SHP77 (cell line): ENCODE measurements at places on chromosomes 5 and 9.

DNA sequence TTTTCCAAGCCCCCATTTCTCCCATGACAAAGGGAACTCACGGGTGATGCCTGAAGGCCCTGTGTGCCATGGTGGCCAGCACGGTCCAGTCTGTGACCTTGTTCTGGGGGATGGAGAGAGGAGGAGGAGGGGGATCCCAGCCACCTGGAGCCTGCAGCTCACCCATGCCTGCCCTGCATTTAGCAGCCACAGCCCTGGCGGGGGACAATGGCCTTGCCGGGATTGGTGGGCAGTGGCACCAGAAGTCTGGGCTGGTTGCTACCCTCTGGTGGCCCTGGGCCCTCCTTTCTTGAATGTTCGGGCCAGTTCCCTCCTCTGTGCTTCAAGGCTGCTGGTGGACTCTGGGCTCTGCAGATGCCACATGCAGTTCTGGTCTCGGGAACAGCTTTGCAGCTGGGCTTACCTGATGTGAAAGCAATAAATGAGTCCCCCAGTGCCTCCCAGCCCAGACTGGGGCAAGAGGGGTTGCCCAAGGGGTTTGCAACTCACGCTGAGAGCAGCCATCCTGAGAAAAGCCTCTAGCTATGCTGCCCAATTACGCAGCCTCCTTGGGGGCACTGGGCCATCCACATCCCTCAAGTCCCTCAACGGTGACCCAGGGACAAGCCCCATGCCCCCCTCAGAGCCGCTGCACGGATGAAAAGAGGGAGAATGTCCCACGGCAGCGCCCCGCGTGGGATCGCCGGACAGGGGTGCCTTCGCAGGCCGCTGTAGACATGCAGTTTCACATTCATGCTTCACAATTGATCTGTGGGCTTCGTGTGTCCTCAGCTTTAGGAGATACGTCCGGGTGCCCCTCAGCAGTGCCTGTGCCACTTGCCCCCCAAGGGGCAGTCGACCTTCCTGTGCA, 49.2 kb upstream of the FCN1 start:
- no peak for DNase-seq

GRCh38 chr5:140035881-140036280, 7.2 kb downstream of the NRG2 start:
- DNase-seq: no peak

DNA sequence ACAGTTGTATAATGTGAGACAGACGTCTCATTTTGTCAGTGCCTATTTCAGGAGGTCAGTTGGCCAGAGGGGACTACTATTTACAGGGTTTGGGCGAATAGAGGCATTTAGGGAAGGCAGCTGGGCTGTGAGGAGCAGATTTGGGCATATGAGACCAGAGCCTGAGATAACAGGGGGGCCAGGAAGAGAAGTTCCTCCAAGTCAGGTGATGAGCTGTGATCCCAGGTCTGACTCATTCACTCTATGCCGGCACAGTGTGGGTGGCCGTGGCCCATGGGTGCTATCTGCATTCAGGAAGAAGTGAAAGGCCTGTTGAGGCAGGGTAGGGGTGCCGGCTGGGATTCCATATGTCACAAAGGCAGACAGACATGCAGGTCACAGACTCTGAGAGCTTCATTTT, 142.8 kb downstream of the PDZD2 start:
- DNase-seq: no peak

- no peak for DNase-seq
These were observed 123.9 kb upstream of the FBXL7 start for GRCh38 chr5:15376088-15376487.

GRCh38 chr5:168681556-168682183, 102.5 kb upstream of the PANK3 start:
- DNase-seq: no peak

- no peak for DNase-seq
These were observed 141.7 kb downstream of the MVB12B start for GRCh38 chr9:126468141-126468825.

DNA sequence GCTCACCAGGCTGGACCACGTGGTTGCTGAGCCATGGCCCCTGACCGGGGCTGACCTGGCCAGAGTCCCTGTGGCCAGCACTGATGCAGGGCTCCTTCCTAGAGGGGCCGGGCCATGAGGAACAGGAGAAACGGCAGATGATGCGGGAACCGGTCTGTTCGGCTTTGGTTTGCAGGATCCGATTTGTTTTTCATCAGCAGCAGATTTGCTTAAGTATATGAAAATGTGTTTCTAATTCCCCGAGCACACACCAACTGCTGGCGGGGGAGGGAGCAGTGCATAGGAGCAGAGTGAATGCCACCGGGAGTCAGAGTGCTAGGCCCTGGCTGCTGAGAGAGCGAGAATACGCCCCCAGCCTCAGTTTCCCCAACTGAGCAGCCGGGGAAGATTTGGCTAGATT, 13.6 kb downstream of the NTNG2 start:
- DNase-seq: no peak

GRCh38 chr5:159427180-159428012, 97.1 kb upstream of the IL12B start:
- DNase-seq: no peak

DNA sequence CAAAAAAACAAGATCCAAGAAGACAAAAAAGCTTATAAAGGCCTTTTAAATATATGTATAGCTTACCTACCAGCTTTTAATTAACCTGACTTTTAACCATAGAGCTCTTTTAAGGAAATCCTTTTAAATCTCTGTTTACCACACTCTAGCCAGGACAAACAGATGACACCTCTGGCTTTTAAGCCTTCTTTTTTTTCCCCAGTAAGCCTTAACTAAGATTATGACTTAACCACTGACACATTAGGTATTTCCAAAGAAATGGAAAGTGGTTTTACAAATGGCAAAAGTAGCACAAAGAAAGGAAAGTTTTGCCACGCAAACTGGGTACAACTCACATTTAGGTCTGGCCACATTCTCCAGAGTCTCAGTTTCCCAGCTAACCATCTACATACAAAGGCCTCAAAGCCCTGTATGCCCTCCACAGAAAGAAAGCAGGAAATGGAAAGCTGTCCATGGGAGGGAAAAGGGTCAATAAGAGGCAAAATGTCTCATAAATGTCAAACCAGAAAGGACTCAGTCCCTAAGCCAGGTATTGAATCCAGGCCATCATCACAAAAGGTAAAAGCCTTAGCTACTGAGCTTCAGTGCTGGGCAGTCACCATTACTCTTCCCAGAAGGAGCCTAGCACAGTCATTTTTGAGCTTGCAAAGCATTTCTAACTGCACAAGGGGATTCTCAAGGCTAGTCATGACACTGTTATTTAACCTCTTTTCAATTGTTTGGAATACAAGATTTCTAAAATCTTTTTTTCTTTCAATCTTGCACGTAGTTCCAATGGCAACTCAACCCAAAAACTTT, 19.7 kb downstream of the TMEM161B start:
- DNase-seq: no peak

GRCh38 chr5:128649192-128649591, 111.1 kb upstream of the FBN2 start:
- no peak for DNase-seq

DNA sequence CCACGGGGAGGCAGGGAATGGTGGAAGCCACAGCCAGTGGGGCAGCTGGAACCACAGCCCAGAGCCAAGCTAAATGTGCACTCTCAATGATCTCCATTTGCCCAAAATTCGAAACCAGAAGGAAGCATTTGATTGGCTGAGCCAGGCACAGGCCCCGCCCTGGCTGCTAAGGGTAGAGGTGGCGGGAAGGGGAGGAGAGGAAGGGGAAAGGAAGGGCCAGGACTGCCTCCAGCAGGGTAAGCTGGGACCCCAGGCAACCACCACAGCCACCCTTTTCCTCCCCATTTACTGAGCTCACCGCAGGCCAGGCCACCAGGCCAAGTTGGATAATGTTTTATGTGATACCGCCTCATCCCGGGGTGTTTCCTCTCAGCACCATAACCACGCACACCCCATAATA, 100.3 kb upstream of the RAPGEF1 start:
- no peak for DNase-seq

DNA sequence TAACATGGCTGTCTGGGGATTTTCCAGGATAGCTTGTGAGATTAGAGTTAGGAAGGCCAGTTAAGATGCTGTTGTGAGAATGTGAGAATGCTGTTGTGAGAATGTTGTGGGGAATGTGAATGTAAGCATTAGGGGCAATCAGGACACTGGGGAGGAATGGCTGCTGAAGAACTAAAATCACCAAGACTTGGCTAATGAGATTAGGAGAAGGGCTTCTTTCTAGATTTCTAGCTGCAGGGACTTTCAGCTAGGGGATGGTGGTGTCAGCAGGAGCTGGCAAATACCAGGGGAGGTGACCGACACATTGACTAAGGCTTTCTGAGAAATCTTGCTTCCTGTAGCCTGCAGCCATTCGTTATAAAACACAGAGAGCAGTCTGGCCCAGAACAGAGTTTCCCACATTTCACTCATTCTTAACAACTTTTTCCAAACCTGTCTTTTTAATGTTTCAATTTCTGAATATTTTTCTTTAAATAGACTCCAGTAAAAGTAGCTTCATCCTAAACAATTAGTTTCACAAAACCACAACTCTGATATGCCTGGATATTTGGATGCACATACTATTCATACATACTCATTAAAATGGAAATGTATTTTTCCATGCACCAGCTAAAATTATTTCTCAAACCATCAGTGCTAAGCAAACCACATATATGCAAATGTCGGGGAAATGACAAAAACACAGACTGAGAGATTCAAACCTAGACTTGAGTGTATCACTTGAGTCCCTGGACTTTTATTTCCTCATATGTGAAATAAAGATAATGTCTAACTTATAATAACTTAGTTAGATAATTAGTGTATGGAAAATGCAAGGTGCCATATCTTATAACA, 89.3 kb upstream of the TNC start:
- DNase-seq: no peak

GRCh38 chr5:150502106-150502505, 5.8 kb upstream of the NDST1 start:
- no peak for DNase-seq

- no peak for DNase-seq
These were observed 1.5 kb downstream of the SEPTIN8 start for GRCh38 chr5:132775476-132775961.

- no peak for DNase-seq
These were observed 79.4 kb upstream of the GLRA1 start for GRCh38 chr5:152004095-152004494.

GRCh38 chr9:137149942-137150616, 11.1 kb downstream of the GRIN1 start:
- DNase-seq: peak; percentile 90

- DNase-seq: no peak
These were observed 110.0 kb downstream of the LURAP1L start for GRCh38 chr9:12884736-12885395.

DNA sequence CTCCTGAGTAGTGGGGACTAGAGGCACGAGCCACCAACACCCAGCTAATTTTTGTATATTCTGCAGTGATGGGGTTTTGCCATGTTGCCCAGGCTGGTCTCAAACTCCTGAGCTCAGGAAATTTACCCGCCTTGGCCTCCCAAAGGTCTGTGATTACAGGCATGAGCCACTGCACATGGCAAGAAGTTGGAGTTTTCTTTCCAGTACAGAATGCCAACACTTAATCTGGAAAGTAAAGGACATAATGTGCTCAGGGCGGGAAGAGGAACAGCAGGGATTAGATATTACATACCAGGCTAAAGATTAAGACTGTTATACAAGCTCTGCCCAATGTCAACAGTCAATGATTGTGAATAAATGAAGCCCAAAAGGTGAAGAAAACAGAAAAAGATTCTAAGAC, 47.2 kb upstream of the AGXT2 start:
- no peak for DNase-seq

- DNase-seq: no peak
These were observed 3.0 kb downstream of the GOLM1 start for GRCh38 chr9:86096386-86096785.

DNA sequence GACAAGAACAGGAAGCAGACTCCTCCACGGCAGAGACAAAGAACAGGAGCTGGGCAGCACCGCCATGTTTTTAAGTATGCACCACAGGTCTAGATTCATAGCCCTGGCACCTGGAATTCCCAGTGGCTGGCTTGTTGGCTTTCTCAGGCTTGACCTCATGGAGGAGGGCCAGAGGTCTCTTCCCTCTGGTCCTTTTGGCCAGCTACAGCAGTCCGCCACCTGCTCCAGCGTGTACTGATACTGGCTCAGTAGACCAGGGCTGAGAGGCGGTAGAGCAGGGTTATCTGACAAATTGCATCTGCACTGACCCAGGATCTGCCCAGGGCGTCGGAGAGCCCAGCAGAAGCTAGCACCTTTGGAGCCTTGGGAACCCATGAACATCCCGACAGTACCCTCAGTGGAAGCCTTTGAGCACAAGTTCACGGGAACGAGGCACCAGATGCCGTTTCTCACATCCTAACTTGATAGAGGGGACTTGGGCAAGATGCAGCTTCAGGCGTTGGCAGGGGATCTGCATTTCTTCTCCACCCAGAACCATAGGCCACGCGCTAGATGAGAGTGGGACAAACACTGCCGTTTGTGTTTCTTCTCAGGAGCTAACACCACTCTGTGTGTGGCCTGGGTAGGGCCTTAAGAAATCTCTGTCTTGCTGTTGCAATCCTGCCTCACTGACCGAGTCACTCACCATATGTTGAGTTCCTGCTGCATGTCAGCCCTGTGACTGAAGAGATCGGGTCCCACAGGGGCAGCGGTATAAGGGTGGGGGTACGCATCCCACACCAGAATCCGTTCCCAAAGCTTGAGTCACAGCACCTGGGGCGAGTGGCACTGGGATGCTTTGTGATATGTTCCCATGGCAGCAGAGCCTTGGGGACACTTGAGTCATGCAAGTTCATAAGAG, 90.3 kb upstream of the OTULINL start:
- DNase-seq: no peak

DNA sequence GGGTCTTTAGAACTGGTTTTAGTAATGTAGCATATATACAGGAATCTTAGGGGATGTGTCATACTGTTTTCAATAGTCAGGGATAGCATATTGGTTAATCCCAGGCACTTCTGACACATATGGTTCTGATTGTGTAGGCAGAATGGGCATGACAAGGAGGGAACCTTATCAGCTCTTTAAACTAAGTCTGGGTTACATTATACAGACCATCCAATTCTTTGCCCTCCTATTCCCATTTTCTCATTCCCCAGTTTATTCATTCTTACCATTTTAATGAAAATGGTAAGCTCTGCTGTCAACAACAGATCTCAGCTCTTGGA, 85.1 kb downstream of the NDUFAF2 start:
- no peak for DNase-seq

- no peak for DNase-seq
These were observed 14.0 kb downstream of the MAP3K1 start for GRCh38 chr5:56829137-56829908.

DNA sequence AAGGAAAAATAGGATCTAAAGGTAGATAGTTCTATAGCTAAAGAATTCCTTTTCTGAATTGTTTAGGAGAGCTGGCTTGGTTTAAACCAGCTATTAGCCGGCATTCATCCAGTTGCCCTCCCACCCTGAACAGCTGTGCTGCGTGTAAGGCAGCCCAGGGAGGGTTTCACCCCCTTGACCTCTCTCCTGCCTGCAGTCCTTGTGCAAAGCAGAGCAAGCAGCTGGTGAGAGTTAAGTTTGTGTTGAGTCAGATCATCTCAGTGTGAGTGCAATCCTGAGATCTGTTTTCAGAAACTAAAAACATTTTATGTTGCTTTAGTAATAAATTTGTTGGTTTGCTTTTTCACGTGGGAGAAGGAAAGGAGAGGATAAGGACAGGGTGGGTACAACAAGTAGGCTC, 13.0 kb downstream of the SLC25A25 start:
- peak; percentile 39 for DNase-seq
